Stimulated activated CD4-positive, alpha-beta T cell treated with anti-CD3 and anti-CD28 coated beads, Interleukin-1b, Interleukin-23, amount 100 ng/mL, for 4 hours (primary cell): ENCODE measurements at places on chromosomes 13 and 19.

DNA sequence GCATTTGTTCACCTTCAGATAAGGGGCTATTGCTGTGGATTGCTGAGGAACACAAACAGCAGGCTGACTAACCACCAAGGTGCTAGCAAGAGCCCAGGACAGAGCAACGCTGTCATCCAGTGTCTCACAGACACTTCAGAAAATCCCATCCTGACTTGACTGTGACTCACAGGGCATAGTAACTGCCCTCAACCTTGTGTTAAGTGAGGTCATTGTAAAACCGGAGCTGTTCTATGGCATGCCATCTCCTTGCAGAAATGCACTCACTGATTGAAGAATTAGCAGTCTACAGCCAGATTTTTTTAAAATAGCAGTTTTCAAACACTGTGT is 51.1 kb downstream of the TNFRSF19 start:
- DNase-seq = no peak

DNA sequence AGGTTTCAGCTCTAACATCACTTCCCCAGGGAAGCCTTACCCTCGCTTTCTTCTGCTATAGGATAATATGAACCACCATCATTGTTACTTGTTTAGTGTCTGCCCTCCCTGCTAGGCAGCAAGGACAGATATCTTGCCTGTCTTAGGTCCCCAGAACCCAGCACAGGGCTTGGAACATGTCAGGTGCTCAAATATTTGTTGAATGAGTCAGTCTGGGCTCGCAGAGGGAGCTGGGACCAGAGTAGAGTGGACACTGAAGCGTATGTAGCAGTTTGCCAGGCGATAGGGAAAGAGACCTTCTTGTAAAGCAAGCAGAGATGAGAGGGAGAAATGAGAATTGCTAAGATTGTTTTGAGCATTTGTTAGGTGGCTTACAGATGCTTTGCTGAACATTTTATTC is 11.7 kb downstream of the BCKDHA start:
- DNase-seq = no peak

DNA sequence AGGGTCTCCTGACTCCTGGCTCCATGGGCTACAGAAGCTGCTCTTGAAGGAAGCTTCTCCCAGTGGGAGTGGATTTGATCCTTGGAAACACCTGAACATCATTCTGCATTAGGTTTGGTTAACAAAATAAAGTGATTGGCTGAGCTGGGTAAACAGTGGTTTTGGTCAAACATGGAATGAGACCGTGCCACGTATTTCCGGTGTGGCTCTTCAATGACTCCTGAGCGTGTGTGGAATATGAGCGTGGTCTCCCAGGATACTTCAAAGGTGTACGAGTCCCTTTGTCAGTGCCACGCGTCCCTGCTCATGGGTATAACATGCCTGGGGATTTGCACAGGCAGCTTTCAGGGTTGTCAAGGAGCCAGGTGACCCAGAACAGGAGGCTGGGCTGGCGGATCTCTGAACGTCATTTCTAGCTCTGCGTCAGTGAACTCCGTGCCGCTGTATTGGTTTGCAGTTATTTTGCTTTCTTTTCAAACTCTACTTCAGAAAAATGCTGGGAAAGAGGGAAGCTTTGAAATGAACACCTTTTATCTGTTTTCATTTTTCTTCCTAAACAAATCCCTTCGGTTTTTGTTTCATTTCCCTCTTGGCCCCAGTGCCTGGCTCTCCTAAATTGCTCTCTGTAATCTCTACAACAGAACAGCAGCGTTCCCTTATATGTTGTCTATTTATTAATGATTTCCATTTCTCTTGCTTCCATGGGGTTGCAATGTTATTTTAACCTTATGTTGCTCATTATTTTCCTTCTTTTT is 26.3 kb upstream of the GJB6 start:
- no peak for DNase-seq

GRCh38 chr19:30385174-30385573 is 13.0 kb downstream of the ZNF536 start:
- no peak for DNase-seq

- DNase-seq = no peak
Measured at GRCh38 chr13:32277839-32278238, 37.3 kb downstream of the ZAR1L start.
